Activated CD4-positive, alpha-beta T cell treated with anti-CD3 and anti-CD28 coated beads, Interleukin-2, amount 50 U/mL, for 4 hours (primary cell): ENCODE measurements at places on chromosomes 12 and 14.

DNA sequence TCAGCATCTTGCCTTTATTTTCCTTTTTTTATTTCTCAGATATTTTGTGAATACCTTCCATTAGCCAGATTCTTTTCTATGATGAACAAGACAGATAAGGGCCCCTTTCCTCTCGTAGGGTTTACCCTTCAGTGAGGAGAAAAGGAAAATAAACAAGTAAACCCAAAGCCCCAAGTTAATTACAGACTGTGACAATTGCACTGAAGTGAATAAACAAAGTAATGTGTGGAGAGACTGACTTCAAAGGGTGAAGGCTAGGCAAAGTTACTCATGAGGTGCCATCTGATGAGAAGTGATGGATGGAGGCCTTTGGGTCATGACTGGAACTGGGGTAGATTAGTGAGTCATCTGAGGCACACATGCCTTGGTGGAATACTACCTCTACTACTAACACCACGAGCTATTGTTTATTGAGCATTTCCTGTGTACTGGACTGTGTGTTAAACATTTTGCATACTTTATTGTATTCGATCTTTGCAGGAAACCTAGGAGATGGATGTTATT lies 143.4 kb upstream of the PRICKLE1 start:
- no peak for DNase-seq

DNA sequence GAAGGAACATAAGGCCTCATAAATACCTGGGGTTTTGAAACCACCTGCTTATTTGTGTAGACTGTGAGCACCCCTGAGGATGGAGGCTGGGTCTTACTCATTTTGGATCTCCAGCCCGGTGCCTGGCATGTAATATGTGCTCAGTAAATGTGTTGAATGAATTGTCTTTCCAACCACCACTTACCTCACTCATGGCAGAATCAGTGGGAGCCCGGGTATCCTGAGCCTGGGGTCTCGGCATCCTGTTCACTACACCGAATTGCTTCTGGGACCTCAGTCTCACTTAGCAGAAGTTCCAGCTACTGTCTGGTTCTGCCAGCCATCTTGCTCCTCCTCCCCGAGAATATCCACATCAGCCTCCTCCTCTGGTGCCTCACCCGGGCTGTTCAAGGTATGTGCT lies 43.0 kb upstream of the CCND2 start:
- DNase-seq = no peak

GRCh38 chr14:75120541-75121291 lies 6.1 kb downstream of the NEK9 start:
- no peak for DNase-seq

DNA sequence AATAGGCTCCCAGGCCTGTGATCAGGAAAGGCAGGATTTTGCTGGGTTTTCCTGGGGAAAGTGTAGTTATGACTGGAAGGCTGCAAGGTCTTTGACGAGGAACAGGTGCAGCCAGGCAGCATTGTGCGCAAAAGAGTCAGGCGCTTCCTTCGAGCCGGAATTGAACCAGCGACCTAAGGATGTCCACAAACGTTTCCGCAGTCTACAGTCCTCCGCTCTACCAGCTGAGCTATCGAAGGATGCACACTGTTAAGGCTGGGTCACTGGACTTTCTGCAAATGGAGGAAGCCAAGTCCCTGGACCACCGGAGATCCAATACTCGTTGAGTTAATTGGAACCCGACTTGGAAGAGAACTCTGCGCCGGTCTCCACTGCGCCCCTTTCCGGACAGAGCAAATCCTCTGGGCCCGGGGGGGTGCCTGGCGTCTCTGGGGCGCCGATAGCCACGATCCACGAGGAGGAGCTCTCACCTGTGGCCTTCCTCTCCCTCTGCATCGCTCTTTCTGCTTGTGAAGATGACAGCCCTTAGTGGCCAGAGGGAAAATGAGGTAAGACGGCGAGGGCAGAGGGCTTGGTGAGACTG lies 18.4 kb upstream of the OR6S1 start:
- no peak for DNase-seq

- DNase-seq = no peak
Measured at GRCh38 chr12:24902511-24903328, 46.2 kb downstream of the BCAT1 start.

DNA sequence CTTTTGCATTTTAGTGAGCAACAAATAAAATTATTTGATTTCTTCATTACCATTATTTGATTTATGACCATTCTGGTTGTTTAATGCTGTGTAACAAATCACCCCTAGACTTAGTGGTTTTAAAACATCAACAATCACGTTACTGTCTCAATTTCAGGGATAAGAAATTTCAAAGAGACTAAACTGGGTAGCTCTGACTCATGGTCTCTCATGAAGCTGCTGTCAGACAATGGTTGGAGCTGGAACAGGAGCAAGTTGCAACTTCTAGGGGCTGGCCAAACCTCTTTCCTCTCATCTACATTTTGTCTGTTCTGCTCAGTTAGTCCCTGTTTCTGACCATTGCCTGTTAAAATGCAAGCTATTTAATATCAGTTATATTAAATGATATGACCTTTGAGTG lies 517.0 kb downstream of the KCNH5 start:
- no peak for DNase-seq

DNA sequence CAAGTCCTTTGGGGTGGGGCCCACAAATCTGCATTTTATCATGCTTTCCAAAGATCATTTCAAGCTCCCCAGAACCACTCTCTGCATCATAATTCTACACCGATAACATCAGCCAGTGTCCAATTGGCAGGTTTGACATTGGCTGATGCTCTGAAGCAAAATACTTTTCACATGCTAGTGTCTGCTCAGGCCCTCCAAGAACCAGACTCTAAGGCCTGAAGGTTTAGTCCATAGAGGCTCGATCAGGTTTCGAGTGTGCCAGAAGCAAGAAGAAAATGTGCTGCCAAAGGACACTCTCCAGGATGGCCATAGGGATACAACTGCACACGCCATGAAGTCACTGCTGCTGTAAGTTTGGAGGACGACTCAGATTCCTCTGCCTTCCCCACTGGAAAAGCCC lies 280.3 kb downstream of the KSR2 start:
- DNase-seq = no peak

DNA sequence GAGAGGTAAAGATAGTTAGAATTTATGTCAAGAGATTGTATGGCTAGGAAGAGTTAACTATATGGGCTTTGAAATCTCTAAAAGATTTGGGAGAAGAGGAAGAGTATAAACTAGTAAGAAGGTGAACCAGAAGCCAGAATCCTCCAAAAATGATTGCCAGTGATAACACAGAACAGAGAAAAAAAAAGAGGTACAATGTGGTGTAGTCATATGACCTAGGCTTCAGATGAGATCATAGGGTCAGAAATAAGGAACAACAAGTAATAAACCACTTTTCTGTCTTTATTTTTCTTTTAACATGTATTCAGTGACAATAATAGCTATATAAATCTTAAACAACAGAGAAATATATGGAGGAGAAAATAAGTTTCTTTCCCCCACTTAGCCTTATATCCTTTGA lies 2.0 kb upstream of the NECAP1 start:
- no peak for DNase-seq

DNA sequence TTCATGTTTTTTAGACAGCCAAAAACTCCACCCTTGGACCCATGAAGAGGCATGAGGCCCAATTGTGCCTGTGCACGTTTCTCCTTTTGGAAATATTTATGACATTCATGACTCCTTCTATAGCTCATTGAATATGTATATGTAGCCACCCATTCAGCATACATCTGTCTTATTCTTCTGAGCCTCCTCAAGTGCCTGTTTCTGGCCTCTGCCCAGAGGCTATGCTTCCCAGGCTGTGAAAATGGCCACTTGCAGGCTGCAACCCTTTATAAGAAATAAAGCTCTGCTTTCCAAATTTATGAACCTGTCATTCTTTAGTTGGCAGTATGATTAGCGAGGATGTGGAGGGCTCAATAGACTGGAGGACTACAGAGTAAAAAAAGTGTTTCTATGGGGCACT lies 35.3 kb downstream of the TSPAN19 start:
- no peak for DNase-seq

- DNase-seq = no peak
Measured at GRCh38 chr12:16939871-16940306, 333.9 kb upstream of the LMO3 start.

GRCh38 chr12:22738945-22739344 lies 114.0 kb downstream of the ETNK1 start:
- DNase-seq = no peak

GRCh38 chr12:121578230-121579189 lies 2.3 kb downstream of the KDM2B start:
- peak; percentile 9 for DNase-seq

GRCh38 chr12:45666396-45666795 lies 63.1 kb upstream of the ARID2 start:
- no peak for DNase-seq

DNA sequence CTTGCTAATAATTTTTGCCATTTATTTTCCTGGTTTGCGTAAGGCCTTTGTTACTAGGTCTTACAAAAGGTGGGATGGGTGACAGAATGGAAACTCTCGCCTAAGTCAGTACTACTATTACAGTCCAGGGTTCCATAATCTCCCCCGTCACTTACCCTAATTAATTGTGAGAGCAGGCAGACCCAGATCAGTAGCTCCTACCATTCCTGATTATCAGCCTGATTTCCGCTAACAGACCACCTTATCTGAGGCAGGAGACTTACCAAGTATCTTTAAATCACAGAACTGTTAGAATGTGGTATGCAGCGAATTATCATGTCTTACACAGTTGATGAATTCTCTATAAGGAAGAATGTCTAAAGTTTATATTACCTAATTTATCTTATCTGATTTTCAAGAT lies 234.7 kb downstream of the FOXN3 start:
- no peak for DNase-seq

- no peak for DNase-seq
Measured at GRCh38 chr14:69010648-69011047, 31.5 kb upstream of the ACTN1 start.

DNA sequence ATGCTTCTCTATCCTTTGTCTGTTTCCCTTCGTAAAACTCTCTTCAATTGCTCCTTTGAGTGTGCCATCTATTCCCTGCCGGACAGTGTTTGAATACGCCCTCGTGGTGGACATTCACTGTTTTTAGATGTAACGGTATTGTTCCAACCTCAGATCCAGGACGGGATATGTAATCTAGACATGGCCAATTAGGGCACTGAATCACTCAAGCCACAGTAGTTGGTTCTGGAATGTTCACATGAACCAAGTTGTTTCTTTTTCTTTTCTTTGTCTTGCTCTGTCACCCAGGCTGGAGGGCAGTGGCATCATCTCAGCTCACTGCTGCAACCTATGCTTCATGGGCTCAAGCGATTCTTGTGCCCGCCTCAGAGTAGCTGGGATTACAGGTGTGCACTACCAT lies 204.2 kb upstream of the PLXNC1 start:
- no peak for DNase-seq

GRCh38 chr12:19962192-19962591 lies 406.1 kb upstream of the PDE3A start:
- no peak for DNase-seq

GRCh38 chr12:11545484-11546330 lies 103.8 kb upstream of the ETV6 start:
- DNase-seq = no peak

GRCh38 chr12:25497021-25497420 lies 56.1 kb downstream of the LMNTD1 start:
- no peak for DNase-seq

GRCh38 chr12:41190338-41190737 lies 2.2 kb downstream of the PDZRN4 start:
- no peak for DNase-seq

DNA sequence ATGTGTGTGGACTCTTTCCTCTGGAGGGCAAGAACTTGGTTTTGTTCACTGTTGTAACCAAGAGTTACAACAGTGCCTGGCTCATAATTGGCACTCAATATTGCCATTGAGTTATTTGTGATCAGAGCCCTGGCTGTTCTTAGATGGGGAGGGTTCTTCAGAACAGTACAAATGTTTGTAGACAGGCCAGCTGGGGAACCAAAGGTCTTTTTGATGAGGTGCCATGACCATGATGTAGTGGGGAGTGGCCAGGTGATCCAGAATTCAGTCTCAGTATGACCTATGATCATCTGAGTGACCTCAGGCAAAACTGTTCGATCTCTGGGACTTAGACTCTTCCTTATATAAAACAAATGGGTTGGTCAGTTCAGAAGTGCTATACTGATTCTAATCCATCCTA lies 3.3 kb upstream of the PRKAB1 start:
- no peak for DNase-seq

DNA sequence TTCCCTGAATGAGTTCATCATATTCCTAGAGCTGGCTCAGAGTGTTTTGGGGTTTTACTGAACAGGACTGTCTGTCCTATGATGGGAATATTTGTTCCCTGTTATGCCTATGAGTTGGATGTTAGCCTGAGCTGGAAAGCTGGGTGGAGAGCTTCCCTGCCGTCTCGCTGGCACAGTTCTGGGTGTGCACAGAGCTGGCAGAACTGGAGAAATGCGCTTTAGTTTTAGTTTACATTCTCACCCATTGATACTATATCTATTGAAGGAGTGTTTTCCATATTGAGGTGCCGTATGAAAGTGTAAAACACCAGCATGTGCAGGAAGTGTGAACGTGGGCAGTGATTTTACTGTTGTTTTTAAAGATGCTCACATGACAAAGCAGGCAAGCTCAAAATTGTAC lies 462.3 kb downstream of the EGLN3 start:
- no peak for DNase-seq

- DNase-seq = no peak
Measured at GRCh38 chr12:15547063-15547462, 224.8 kb downstream of the PTPRO start.

- no peak for DNase-seq
Measured at GRCh38 chr12:67925077-67925476, 64.2 kb upstream of the IFNG-AS1 start.

GRCh38 chr12:93098077-93098476 lies 169.0 kb upstream of the EEA1 start:
- DNase-seq = peak; percentile 59

DNA sequence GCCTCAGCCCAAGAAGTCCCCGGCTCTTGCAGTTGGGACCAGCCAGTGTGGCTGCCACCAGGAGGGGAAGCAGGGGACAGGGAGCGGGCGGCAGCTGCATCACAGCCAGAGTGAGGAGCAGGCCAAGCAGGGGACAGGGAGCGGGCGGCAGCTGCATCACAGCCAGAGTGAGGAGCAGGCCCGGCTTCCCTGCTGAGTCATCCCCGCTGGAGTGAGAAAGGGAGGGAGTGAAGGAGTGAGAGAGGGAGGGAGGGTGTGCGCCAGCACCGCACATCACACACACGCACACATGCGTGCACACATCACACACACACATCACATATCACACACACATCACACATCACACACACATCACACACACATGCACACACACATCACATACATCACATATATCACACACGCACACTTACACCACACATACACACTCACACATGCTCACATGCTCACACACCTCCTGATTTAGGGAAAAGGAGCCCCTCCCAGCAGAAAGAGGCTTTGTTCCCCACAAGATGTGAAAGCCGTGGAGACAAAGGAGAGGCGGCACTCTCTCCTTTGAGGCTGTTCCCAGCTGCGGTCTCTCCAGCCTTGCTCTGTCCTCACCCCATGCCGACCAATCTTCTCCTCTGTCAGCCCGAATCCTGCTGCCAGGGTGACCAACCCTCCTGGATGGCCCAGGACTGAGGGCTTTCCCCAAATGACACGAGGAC lies 16.7 kb upstream of the ZDHHC22 start:
- no peak for DNase-seq
